ENCODE measurements at places on chromosomes 6 and 20.
A peak's percentile ranks its signal among the peaks of the same experiment; 100 is the strongest.

DNA sequence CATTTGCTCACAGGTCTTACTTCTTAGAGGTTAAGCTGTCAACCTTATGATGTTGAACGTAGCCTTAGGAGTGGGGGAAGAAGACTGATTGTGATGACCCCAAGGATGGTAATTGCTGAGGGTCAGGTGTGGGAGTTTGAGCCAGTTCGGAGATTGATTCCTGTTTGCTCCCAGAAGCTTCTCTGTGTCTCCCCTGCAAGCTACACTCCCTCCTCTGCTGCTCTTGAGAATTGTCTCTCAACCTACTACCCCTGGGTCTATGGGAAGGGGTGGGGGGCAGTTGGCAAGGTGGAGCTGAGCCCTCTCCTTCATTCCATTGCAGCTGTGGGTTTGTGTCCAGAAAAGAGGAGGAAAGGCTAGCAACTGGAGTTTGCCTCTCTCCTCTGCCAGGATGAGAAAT is 113.8 kb downstream of the PLEKHG1 start:
- no peak for DNase-seq

DNA sequence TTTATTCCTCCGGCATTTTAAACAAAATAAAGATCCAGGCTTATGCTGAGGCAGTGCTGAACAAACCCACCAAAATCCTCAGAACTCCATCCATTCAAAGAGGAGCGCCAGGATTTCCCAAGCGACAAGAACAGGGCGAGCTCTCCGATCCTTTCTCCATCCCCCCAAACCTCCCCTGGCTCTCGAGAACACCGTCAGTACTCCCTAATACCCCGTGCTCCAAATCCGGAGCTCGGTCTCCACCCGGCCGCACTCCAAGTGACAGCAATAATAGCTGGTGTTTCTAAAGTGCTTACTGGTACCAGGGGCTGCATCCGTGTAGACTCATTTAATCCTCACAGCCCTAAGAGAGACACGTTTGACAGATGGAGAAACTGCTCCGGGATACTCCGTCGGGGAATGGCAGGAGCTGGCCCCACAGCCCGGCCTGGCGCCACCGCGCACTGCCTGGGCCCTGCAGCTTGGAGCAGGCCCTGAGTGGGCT is 277.1 kb upstream of the QKI start:
- no peak for DNase-seq

- DNase-seq = no peak
Measured at GRCh38 chr20:41293269-41294037, 24.1 kb downstream of the ZHX3 start.

- DNase-seq = no peak
Measured at GRCh38 chr6:31730631-31731086, 1.6 kb upstream of the DDAH2 start.

- no peak for DNase-seq
Measured at GRCh38 chr20:53639647-53640440, 46.2 kb upstream of the ZNF217 start.

GRCh38 chr20:2133318-2134183 is 31.9 kb downstream of the STK35 start:
- DNase-seq = no peak

DNA sequence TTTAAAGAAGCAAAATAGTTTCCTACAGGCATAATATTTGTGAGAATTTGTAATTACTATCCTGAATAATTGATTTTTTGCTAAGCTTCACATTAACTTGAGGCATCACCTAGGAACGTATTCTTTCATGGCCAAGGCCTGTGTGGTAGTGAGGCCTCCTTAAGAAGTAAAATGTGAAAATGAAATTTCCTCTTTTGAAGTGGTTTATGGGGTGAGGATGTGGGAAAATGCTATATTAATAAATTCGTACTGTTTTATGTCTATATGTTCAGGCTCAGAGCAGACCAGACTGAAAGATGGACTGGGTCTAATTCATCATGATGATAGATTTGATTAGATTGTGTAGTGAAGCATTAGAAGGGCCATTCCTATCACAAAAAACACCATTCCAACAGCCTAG is 33.1 kb downstream of the MYLIP start:
- DNase-seq = no peak

- no peak for DNase-seq
Measured at GRCh38 chr20:37877832-37878772, 24.8 kb upstream of the VSTM2L start.

- DNase-seq = no peak
Measured at GRCh38 chr20:62775206-62775605, 21.1 kb upstream of the MRGBP start.

GRCh38 chr6:62805431-62805830 is 405.8 kb upstream of the FKBP1C start:
- DNase-seq = no peak

DNA sequence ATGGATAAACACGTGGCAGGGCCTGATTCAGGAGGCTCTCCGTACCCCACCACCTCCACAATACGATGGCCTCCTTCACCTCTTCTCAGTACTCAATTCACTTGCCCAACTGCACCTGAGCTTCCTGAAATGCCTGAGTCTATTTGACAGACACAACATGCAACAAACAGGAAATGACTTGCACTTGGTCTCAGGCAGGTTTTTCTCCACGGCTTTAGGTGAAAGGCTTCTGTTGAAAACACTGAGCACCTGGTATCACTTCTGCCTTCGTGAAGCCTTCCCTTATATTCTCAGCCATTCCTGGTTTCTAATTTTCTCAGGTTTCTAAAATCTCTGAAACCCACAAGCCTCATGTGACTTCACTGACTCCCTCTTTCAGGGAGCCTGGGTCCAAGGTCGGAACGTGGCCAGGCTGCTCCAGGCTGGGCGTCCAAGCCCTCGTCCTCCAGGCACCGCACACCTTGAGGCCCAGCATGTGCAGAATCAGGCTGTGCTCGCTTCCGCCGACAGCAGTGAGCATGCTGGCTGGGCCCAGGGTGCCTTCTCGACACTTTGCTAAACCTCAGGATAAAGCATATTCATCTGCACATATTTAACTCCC is 34.7 kb downstream of the TAF4 start:
- no peak for DNase-seq

- no peak for DNase-seq
Measured at GRCh38 chr6:24581084-24581669, 64.8 kb downstream of the KIAA0319 start.

GRCh38 chr6:15475872-15476271 is 187.0 kb downstream of the DTNBP1 start:
- DNase-seq = peak; percentile 40

GRCh38 chr6:52157301-52157941 is 28.8 kb upstream of the IL17A start:
- no peak for DNase-seq

Measured in vagina (tissue), 2 donors.